Hepatic stellate cell (primary cell): ENCODE measurements at places on chromosomes 11 and 22.

GRCh38 chr22:22993184-22993583 lies 77.1 kb upstream of the GNAZ start:
- DNase-seq, result no peak

- DNase-seq, result no peak
Measured at GRCh38 chr22:49760280-49760629, 67.4 kb downstream of the BRD1 start.

GRCh38 chr11:128802358-128802981 lies 64.6 kb downstream of the KCNJ1 start:
- peak; percentile 65 for DNase-seq

GRCh38 chr11:83493917-83494316 lies 207.8 kb upstream of the CCDC90B start:
- no peak for DNase-seq

- no peak for DNase-seq
Measured at GRCh38 chr11:104199053-104199452, 35.1 kb upstream of the PDGFD start.

GRCh38 chr22:19216579-19216978 lies 38.0 kb upstream of the SLC25A1 start:
- no peak for DNase-seq

GRCh38 chr11:72629266-72629665 lies 45.0 kb downstream of the PDE2A start:
- peak; percentile 62 for DNase-seq

- no peak for DNase-seq
Measured at GRCh38 chr11:27421819-27422494, 50.6 kb downstream of the LGR4 start.

- no peak for DNase-seq
Measured at GRCh38 chr22:30021881-30022619, 58.2 kb upstream of the HORMAD2 start.

DNA sequence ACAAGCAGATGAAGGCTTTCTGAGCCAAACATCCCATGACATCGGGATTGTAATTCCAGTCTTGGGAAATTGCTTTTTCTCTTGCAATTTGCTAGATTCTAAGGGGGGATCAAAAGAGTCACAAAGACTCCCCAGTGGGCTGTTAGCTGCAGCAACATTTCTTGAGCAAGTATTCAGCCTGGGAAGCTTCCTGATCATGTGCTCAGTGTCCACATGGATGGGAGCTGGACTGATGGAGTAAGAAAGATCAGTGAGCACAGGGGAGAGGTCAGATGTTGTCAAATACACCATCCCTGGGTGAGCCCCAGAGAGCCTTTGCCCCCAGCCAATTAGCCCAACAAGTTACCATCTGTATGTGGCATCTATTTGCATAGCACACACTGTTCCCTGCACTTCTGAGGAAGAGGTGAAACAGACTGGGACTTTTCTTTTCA lies 10.2 kb upstream of the GRK3 start:
- DNase-seq, result no peak

GRCh38 chr11:10785146-10785474 lies 23.6 kb downstream of the EIF4G2 start:
- no peak for DNase-seq

GRCh38 chr11:119687373-119688046 lies 41.5 kb downstream of the NECTIN1 start:
- DNase-seq, result no peak

- DNase-seq, result no peak
Measured at GRCh38 chr11:70610566-70611565, 212.5 kb downstream of the CTTN start.

GRCh38 chr11:22521226-22521625 lies 104.4 kb downstream of the FANCF start:
- no peak for DNase-seq

DNA sequence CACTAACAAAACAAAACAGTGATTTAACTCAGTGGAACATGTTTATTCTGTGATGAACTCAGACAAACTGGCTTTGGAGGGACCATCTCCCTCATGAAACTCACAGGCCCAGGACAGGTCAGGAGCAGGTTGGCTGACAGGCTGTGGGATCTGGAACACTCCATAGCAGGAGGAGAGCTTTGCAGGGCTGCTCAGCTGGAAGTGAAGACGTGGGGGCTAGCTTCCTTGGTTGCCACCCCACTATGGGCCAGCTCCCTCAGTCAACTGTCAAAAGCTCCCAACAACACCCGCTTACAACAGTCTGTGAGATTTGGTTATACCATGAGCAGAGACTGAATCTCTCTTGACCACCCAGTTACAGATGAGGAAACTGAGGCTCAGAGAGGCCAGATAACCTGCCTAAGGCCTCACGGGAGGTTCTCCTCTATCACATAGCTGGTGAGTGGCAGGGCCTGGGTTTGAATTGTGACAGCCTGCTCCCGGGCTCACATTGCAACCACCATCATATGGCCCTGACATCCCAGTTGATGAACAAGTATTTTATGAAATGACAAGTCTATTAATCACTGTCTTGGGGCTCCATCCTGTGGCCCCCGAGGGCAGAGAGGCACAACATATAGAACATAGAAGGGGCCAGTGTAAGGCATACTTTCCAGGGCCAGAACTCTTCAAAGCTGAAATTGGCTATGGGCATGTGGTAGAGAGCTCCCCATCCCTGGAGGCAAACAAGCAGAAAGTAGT lies 473.4 kb downstream of the MN1 start:
- DNase-seq, result no peak

DNA sequence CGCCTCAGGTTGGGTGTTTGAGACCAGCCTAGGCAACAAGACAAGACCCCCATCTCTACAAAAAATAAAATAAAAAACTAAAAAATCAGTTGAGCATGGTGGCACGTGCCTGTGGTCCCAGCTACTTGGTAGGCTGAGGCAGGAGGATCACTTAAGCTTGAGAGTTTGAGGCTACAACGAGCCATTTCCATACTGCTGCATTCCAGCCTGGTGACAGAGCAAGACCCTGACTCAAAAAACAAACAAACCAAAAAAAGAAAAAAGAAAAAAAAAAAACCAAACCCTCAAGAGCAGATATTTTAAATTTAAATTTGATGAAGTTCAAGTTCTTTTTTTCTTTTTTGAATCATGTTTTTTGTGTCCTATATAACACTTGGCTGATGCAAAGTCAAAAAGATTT lies 7.2 kb upstream of the CCDC83 start:
- no peak for DNase-seq

GRCh38 chr11:88377646-88378045 lies 40.1 kb upstream of the CTSC start:
- no peak for DNase-seq
